ENCODE measurements at places on chromosomes 5 and 9. TPM values are rescaled to one million over a fixed set of nuclear protein-coding genes. Genes with fewer than 3 reads are reported as not detected.

Gene HAND1
- 35.6 TPM for total RNA-seq

Gene SLC34A3
- 1.8 TPM for total RNA-seq

Gene TBCA
- 267 TPM for total RNA-seq

Gene UBAP2
- total RNA-seq: 22.9 TPM

Gene SOHLH1
- not detected for total RNA-seq

Gene SPATA31E1
- 0.08 TPM for total RNA-seq

Gene FOXD4L6
- total RNA-seq: not detected

Gene ZNF454
- 0.07 TPM for total RNA-seq

Gene MRNIP
- 11.2 TPM for total RNA-seq

Gene BNC2
- total RNA-seq: 20.7 TPM

Gene EPB41L4B
- 20.6 TPM for total RNA-seq

Gene FBP2
- not detected for total RNA-seq

Gene SLC27A6
- 5.8 TPM for total RNA-seq

Gene HK3
- not detected for total RNA-seq

Gene OMD
- 0.17 TPM for total RNA-seq

Gene DAB2
- total RNA-seq: 115 TPM

Gene GZMA
- not detected for total RNA-seq

Data from hepatocyte (in vitro differentiated cells).